Left renal cortex interstitium (tissue), 4 donors: ENCODE measurements at places on chromosomes 2 and 18.

DNA sequence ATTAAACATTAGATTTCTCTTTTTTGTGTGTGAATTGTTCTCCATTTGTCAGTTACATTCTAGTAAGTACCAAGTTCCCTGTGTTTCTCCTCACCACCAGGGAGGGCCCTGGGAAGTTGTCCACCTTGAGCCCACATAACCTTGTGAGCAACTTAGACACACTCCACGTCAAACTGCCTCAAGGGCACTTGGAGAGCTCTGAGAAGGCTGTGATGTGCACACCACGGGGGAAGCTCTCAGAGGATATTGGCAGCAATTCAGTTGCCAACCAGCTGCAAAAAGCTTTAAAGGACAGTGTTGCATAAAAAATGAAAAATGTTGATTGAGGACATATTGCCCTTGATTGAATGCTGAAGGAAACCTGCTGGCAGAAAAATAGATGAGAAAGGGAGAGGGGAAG is 743.6 kb downstream of the RNF144A start:
- no peak for DNase-seq

GRCh38 chr2:174503161-174503809 is 16.5 kb upstream of the GPR155 start:
- no peak for DNase-seq

DNA sequence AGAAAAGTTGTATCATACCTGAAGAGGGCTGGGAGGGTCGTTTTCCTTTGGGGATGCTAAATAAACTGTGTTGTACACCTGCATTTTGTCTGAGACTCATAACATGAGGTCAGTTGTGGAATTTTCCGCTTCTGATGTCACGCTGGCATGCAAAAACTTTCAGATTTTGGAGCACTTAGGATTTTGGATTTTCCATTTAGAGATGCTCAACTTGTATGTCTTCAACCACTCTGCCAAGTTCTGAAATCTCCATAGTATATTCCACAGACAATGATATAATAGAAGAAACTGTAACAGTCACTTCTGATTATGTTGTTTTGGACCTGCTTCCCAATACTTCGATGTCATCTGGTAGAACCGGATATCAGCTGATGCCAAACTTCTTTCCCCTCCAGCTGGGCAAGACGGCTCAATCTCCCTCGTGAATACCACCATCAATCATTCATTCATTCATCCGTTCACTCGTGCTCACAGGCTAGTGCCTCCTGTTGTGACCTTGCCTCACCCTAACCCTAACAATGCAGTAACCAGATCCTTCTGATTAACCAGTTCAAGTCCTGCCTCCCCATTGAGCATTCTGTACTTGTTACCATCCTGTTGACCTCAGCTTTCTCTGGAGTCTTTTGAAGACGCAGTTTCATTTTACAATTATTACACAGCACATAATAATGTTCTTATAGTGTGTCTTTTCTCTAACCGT is 5.3 kb upstream of the PLEKHH2 start:
- DNase-seq = no peak

- DNase-seq = no peak
Observed at GRCh38 chr18:34509879-34510586, 200.1 kb upstream of the DTNA start.

- no peak for DNase-seq
Observed at GRCh38 chr2:237465515-237466148, 21.4 kb upstream of the MLPH start.

- DNase-seq = no peak
Observed at GRCh38 chr18:12345491-12346239, 31.4 kb downstream of the AFG3L2 start.

DNA sequence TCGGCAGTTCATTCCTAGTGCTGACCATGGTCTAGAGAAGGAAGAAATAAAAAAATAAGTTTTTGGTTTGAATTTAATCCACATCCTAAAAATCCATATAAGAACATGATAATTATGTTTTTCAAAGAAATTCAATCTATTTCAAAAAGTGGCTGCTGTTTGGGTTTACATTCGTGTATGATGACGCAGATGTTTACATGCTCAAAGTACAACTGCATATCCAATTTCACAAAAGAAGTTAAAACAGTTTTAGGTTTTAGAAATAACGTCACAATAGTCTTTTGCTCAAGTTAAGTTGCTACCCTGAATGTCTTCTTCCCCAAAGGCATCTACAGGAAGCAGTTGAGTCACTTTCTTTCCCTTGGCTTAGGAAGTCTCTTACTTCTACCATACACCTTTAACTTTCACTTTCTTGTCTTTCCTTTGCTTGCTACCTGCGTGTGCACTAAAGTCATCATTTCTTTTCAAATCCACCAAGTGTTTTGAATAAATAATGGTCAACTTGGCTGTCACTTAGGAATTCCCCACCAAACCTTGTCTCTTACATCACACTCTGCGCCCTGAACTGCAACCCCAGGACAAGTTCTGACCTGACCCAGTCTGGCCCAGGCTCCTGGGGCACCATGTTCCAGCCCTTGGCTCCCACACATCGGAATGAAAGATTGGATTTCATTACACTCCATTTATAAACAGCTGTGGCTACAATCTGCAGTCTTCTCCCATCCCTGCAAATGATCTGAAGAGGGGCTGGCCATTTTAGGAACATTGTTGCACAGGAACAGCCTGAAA is 28.4 kb downstream of the FAM237A start:
- no peak for DNase-seq

DNA sequence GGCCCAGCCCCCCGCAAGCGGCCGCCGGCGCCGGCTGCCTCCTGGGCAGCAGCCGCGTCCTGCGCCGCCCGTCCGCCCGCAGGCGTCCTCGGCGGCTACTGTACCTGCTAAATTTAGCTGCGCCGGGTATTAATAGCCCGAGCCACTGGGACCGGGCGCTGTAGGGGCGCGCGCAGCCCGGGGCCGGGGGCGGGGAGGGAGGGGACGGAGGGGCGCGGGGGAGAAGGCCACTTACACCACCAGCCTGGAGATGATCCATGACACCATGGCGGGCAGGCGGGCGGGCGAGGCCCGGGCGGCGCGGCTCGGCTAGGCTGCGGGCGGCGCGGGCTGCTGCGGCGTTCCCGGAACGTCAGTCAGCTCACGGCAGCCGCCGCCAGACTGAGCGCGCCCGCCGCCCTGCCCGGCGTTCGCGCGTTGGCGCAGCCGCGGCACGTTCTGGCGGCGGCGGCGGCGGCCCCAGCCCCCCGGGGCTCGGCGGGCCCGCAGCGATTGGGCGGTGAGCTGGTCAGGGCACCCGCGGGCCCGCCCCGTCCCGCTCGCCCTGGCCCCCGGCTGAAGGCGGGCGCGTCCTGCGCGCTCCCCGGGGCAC is at the start of gene REEP1:
TSS of gene REEP1 (minus strand) at position 383 of the 592 bp plus-strand sequence. CDS start at position 267, 116 bp downstream.
- no peak for DNase-seq

- DNase-seq = no peak
Observed at GRCh38 chr2:36367486-36367885, 11.9 kb downstream of the CRIM1 start.

DNA sequence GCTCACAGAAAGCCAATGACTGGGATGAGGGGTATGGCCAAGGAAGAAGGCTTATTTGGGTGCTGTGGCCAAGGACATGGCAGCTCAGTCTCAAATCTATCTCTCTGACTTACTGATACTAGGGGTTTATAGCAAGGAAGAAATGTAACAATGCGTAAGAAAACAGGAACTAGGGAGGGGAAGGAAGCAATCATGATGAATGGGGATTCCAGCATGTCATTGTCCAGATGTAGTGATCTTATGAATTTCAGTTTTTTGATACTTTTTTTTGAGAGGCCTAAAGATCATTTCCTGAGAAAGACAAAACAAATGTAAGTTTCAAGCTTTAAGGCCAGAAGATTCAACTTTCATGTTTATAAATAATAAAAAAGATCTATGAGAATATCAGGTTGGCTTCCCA is 298.6 kb upstream of the FAM98A start:
- DNase-seq = no peak

GRCh38 chr2:189641590-189641989 is 19.7 kb upstream of the ASNSD1 start:
- no peak for DNase-seq

DNA sequence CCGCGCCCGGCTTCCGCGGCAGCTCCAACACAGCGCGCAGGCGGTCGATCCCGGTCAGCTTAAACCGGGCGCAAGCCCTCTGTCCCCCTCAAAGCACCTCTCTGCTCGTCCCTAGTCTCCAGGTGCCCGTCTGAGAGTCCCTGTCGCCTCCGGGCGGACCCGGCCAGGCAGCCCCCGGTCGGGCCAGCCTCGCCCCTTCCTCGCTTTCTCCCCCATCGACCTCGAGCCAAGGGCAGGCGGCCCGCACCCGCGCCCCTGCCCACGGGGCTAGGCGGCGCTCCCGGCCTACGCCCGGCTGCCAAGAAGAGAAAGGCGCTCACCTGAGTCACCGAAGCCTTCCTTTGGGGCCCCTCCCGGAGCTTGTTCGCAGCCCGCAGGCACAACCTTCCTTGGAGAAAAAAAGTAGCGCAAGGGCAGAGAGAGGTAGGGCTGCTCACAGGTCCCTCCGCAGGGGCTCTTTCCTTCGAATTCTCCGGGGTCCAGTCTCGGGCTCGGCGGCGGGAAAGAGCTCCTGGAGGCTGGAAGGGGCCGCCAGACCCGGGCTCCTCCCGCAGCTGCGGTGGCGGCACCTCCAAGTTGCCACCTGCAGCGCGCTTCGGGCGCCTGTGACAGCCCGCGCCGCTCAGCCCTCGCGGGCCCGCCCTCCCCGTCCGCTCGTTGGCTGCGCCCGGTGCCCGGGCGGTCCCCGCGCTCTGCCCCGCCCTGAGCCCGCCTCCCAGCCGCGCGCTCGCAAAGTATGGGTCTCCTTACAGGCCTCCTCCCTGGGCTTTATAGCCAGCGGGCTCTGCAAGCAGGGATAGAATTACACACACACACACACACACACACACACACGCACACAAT is 86.5 kb upstream of the EPB41L3 start:
- peak; percentile 43 for DNase-seq

DNA sequence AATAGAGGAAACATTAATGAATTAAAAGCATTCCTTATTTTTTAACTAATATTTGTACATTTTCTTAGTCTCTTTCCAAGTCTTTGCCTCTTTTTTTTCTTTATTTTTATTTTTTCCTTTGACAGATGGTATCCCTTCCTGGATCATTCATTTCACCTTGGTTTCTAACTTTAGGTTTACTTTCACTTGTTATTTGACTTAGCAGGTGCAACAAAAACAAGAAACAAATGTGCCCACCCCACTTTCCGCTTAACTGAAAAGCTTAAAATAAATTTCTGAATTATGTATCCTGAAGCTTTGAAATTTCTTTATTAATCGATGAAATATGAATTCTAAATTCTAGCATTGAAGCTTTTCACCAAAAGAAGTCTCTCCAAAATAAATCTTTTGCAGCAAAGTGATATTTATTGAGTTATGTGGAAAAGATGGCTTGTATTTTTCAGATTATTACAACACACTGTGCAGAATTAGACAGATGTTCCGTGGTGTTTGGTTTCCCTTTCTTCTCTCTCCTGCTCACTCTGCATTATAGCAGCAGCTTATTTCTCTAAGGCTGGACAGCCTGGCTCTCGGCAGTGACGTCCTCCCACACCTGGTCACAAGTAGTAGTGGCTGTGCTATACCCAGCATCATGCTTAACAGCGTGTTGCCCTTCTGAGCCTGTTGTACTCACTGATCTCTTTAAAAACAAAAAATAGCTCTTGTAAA is 99.1 kb upstream of the ZNF397 start:
- DNase-seq = no peak

DNA sequence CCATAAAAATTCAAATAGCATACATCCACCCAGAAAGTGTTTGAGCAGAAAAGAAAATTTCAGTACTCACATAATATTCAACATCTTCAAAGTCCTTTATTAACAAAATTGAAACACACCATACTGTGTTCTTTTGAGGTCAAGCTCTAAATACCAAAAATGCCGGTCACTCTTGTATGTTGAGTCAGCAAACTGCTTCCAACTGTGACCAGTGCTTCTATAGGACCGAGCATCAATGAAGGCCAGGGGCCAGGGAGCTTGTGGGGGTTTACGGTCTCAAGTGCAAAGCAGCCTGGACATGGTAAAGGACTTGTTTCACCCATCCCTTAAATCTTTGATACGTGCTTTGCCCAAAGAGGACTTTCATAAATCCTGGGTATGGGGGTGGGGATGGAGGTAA is 112.7 kb upstream of the REV1 start:
- no peak for DNase-seq

DNA sequence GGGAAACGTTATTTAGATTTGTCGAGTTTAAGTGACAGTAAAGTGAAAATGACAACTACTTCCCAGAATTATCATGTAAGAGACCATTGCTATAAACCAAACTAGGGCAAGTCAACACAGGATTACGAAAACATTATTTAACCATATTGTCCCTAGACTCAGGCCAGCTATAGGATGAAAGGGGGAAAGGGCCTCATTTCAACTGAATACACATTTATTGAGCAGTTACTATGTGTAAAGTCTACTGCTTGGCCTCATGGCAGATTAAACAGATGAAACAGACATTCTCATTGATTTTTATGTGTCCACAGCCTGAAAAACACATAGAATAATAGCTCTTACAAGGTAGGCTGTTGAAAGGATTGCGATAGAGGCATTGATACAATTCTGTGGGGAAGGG is 32.7 kb downstream of the ARHGEF33 start:
- DNase-seq = no peak

DNA sequence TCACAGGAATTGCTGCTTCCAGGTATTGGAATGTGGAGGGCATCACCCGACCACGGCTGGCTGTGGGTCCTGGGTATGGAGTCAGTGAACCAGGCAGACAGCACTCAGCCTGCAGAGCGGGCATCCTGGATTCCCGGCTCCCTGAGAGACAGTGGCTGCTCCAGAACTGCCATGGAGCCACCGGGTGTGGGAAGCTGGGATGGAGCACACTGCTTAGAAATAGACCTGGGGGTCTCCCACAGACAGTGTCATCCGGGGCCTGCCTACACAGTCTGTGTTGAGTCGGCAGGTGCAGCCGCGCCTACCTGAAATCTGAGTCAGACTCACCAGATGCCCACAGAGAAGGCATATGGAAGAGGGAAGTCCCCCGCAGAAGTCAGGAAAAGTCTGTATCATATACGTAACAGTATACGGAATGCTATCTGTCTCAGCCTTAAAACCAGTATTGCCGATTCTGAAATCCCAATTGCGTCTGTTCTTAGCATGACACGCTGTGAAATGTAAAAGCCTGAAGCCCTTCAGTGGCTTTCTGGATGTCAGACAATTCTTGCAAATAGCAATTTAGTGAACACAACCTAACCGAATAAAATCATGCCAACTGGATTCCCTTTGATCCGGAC is 509.7 kb upstream of the MYT1L start:
- DNase-seq = no peak

DNA sequence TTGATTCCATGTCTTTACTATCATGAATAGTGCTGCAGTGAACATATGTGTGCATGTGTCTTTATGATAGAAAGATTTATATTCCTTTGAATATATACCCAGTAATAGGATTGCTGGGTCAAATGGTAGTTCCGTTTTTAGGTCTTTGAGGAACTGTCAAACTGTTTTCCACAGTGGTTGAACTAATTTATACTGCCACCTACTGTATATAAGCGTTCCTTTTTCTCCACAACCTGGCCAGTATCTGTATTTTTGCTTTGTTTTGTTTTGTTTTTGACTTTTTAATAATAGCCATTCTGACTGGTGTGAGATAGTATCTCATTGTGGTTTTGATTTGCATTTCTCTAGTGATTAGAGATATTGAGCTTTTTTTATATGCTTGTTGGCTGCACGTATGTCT is 641.6 kb downstream of the SUCLG1 start:
- no peak for DNase-seq
